Stimulated activated CD8-positive, alpha-beta memory T cell treated with anti-CD3 and anti-CD28 coated beads, Interleukin-7, amount 100 ng/mL, for 48 hours (primary cell): ENCODE measurements at places on chromosomes 6 and 20.

DNA sequence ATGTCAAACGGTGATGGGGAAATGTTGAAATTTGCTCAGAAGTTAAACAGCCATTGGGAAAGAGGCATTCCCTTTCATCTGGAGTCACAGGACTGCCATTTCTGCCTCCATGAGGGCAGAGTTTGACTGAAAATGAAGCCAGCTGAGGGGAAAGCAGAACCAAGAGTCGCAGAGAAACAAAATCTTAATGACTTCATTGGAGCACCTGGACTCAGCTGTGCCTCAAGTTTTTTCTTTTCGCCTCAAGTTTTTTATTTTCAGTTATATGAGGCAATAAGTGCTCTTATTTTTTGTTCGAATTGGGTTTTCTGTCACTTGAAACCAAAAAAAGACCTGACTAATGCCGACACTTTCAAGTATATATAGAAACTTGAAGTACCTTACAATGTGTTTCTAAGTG lies 161.3 kb downstream of the PKHD1 start:
- no peak for DNase-seq

GRCh38 chr6:7749478-7749877 lies 23.6 kb downstream of the BMP6 start:
- no peak for DNase-seq

DNA sequence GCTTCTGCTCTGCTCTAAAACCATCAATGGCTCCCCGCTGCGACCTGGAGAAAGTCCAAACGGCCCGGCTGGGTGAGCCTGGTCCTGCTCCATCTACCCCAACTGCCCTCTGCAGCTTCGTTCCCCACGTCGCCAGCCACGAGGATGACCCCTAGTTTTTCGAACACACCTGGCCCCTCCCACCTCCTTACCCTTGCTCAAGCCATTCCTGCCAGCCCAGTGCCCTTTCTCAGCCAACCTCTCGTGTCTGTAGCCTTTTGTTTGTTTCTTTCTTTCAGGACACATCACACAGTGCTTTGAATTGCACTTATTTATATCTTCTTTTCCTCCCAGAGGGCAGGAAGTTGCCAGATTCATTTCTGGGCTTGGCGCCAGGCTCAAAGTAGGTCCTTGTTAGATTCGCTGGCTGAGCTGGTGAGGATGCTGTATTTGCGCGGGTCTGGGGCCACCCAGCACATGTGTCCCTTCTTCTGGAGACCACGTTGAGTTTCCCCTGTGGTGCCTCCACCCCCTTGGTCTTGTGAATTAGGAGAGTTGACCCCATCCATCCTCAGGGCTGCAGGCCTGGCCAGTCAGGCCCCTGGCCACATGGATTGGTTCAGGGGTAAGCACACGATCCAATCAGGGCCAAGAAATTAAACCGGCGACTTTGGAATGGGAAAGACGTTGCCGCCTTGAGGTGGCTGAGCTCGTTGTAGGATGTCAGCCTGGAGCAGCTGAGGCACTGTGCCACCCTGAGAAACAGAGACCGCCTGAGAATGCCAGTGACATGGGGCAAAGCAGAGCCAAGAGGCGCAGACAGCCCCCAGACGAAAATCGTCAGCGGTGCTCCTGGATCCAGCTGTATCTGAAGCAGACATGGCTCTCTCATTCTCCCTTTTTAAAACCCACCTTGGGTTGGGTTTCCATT lies 156.0 kb downstream of the CEBPB start:
- DNase-seq, result no peak

- DNase-seq, result no peak
These were observed 154.1 kb downstream of the CD24 start for GRCh38 chr6:106820412-106820852.

GRCh38 chr20:6708010-6708409 lies 59.5 kb upstream of the BMP2 start:
- DNase-seq, result no peak

DNA sequence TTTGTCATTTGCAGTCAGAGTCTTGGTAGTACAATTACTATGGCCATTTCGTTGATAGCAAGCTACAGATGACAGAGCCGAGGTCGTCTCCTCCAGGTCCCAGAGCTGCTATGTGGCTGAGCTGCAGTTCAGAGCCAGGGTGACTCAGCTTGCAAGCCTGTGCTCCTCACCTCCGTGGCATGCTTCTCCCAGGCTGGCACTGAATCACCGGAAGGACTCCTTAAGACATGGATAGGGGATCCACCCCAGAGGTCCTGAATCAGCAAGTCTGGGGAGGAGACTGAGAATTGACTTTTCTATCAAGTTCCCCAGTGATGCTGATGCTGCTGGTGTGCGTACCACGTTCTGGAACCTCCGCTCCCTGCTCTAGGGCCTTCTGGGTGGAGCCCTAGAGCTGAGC lies 291.2 kb downstream of the CDH26 start:
- no peak for DNase-seq

DNA sequence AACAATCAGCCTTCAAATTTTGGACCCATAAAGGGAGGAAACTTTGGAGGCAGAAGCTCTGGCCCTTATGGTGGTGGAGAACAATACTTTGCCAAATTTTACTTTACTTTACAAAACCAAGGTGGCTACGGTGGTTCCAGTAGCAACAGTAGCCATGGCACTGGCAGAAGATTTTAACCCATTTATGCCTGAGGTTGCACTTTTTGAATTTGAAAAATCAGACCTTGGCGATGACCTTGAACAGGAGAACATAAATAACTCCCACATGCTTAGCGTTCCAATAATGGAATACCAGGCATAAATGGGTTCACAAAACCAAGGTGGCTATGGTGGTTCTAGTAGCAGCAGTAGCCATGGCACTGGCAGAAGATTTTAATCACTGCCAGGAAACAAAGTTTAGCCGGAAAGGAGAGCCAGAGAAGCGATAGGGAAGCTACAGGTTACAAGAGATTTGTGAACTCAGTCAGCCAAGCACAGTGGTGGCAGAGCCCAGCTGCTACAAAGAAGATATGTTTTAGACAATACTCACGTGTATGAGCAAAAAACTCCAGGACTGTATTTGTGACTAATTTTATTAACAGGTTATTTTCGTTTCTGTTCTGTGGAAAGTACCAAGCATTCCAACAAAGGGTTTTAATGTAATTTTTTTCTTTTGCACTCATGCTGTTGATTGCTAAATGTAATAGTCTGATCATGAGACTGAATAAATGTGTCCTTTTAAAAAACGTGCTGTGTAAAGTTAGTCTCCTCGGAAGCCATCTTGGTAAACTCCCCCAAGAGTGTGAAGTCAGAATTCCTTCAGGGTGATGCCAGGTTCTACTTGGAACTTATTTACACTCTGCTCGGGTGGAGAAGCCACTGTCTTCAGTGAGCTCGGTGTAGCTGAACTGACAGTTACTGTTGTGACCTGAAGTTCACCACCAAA lies 6.7 kb downstream of the SFT2D1 start:
- no peak for DNase-seq

DNA sequence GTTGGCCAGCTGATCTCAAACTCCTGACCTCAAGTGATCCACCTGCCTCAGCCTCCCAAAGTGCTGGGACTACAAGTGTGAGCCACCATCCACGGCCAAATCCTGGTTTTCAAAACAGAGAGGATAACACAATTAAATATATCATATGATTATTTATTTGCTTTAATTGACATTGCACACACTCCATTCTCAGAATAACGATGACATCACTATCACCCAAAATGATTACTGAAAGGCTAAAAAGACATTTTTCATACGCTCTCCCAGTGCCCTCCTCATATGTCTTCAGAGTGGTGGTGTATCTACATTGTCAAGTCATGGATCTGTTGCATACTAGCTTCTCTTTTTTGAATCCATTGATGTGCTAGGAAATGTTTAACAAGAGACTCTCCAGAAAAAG lies 18.5 kb upstream of the CEP43 start:
- DNase-seq, result no peak
